ENCODE measurements at places on chromosomes 12 and 14.

GRCh38 chr12:103178366-103179080, 221.0 kb downstream of the ASCL1 start:
- DNase-seq: no peak

- DNase-seq: no peak
These were observed 434.6 kb upstream of the RGS6 start for GRCh38 chr14:71497645-71498086.

- DNase-seq: no peak
These were observed 414.8 kb downstream of the SLC6A15 start for GRCh38 chr12:84497819-84498218.

DNA sequence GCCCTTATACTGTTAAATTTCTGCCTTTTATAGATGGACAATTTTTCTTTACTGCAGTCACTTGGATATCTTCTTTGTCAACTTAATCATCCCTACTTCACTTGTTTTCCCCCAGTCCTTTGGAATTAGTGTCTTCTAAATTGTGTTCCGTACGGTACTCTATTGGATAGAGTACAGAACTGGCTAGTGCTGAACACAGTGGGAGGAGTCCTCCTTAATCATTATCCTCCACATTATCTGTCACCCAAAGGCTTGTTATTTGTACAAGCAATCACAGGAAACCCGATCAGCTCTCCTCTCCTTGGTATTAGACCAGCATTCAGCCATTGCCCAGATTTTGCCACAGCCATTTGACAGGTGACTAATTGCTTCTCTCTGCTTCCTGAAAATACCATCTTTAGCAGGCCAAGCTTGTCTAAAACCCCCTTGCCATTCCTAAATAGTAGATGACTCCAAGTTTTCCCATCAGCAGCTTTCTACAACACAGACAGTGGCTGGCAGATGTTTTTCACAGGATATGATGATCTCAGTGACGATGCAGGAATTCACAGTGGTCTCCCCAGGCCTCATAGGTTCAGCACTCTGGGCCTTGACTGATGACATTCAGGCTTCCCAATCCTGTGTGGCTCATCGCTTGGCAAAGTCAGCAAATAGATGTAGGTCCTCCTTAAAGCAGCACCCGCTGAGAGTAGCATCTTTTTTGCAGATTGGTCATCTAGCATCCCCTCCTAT, 216.0 kb upstream of the RGS6 start:
- DNase-seq: no peak

- peak; percentile 88 for DNase-seq
These were observed 10.0 kb upstream of the TBC1D30 start for GRCh38 chr12:64814432-64814831.

DNA sequence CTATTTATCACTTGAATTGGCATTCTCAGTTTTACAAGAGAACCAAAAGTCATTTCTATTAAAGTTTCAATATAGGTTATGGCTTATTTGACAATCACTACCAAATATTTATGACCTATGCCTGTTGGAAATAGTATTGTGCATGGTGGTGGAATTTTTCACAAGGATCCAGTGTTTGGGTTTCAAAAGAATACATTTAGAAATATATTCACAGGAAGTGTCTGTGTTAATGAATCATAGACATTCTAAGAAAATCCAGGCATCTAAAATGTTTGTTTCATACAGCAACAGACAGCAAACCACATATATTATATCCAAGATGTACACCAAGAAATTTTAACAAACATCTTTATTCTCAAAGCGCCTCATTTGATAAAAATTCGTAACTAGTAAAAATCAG, 92.7 kb downstream of the MED13L start:
- no peak for DNase-seq

- no peak for DNase-seq
These were observed 47.1 kb downstream of the BCAT1 start for GRCh38 chr12:24901576-24902461.

- DNase-seq: no peak
These were observed 28.2 kb downstream of the G2E3 start for GRCh38 chr14:30587141-30587540.

- DNase-seq: peak; percentile 41
These were observed 1.2 kb downstream of the ANKRD9 start for GRCh38 chr14:102508410-102508773.

GRCh38 chr12:105740369-105740768, 398.4 kb downstream of the NUAK1 start:
- DNase-seq: no peak

GRCh38 chr14:89013698-89014568, 189.5 kb downstream of the TTC8 start:
- peak; percentile 67 for DNase-seq

- no peak for DNase-seq
These were observed 179.9 kb downstream of the BTG1 start for GRCh38 chr12:91965781-91966180.

DNA sequence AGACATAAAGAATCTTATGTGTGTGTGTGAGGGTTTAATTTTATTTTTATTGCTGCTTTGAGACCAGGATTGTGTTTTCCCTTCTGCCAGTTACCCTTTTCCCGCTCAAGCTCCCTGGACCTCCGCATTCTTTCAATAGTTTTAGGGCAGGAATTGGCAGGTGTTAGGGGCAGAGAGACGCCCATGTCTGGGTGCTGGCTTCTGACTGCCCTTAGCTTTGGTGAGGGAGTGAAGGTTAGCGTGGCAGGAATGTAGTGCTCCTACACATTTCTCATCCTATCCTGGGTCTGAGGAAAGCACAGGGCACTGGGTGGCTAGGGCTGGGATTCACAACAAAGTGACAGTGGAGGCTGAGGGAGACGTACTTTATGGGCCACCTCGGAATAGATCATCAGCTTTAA, 428.1 kb downstream of the ZFP36L1 start:
- no peak for DNase-seq

- DNase-seq: no peak
These were observed 3.5 kb downstream of the CLEC9A start for GRCh38 chr12:10033783-10034545.

GRCh38 chr14:65159281-65160062, 57.2 kb upstream of the MAX start:
- no peak for DNase-seq

DNA sequence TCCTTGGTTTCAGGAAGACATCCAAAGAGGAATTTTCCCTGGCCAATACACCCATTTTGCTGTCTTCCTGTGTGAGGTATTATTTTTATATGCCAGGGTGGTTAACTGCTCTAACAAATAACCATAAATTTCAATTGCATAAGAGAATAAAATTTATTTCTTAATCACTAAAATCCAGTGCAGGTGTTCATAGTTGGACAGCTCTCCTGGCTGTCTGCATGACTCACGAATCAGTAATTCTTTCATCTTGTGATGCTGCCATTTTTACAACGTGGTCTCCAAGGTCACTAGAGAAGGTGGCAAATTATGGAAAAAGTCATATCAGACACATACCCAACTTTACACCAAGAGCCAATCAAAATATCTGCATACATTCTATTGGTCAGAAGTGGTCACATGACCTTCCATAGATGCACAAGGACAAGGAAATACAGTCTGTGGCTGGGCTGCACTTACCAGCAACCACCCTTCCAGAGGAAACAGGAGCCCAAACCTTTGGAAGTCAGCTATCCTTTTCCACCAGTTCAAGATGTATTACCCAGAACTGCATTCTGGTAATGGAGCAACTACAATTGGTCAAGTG, 193.5 kb upstream of the PLEKHG7 start:
- DNase-seq: no peak

DNA sequence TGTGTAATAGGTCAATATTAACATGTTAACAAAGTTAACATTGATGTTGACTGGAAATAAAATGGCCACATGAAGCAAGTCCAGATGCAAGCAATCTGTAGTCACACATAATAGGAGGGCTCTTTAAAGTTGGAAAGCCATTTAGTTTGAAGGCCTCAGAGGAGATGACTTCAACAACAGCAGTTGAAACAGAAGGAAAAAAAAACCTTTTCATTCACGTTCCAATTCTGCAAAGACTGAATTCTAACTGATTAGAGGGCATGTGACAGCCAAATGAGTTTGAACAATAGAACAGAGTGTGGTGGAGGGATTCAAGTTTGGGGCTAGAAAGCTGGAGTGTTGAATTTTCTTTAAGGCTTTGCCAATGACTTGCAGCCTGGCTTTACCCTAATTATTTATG, 41.5 kb upstream of the DAAM1 start:
- no peak for DNase-seq

DNA sequence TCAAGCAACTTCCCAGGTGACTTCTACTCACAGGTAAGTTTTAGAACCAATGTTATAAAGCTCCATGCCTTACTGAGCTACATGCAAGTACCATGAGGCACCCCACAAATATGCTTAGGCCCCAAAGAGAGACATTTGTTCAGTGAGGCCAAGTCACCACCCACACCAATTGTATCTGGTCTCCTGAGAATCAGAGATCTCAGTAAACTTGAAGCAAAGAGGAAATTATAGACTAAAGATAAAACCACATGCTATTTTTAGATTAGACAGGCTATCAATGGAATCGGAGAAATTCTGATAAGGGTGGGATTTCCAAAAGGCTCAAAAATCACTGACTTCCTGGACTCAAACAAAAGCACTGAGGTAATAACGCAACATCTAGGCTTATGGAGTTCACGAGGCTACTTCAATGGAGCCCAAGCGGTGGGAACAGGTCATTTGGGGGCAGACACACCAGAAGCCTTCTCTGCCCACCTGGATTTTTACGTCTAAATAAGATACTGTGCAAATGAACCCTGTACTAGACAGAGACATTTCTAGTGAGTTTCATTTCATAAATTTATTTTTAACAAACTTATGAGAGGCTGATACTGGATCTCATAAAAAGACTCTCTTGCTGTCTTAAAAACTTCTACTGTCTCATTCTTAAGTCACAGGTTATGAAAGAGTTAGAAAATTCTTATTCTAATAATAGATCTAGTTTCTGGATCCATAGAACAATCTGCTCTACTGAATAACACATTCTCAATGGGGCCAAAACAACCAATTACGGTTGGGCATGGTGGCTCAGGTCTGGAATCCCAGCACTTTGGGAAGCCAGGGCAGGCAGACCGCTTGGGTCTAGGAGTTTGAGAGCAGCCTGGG, 7.7 kb downstream of the SLC15A4 start:
- DNase-seq: no peak

DNA sequence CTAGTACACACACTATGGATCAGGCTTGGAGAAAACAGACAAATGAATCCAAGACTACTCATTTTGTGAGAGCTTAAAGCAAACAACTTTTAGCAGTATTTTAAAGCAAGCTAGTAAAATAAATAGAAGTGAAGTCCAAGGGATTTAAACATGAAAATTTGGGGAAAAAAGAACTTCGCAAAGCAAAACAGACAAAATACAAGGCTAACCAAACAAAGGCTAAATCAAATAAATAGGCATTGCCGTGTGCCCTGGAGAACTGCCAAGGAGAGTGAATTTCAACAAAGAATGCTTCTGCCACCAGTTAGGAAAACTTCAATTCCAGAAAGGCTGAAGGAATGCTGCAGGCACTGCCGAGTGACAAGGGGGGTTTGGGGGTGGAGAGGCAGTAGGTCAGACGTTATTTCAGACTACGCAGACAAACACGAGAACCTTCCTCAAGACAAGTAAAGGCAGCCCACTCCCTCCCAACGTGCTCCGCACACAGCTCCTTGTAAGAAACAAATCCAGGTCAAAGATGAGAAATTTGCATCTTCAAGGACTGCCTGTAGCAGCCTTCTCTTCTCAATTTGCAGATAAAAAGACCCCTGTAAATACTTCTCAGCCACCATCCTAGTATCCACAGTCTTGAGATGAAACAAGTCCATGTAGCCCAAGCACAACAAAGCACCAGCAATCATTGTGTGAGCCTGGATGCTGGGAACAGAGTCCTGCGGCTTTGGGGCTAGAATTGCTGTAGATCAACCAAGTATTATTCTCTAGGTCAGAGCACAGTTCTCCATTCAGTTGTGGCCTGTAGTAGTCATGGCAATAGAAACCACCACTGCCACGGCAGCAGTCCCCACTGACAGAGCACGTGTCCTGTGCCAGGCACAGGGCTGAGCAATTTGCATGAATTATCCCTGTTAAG, 43.3 kb downstream of the EFCAB11 start:
- DNase-seq: peak; percentile 32

DNA sequence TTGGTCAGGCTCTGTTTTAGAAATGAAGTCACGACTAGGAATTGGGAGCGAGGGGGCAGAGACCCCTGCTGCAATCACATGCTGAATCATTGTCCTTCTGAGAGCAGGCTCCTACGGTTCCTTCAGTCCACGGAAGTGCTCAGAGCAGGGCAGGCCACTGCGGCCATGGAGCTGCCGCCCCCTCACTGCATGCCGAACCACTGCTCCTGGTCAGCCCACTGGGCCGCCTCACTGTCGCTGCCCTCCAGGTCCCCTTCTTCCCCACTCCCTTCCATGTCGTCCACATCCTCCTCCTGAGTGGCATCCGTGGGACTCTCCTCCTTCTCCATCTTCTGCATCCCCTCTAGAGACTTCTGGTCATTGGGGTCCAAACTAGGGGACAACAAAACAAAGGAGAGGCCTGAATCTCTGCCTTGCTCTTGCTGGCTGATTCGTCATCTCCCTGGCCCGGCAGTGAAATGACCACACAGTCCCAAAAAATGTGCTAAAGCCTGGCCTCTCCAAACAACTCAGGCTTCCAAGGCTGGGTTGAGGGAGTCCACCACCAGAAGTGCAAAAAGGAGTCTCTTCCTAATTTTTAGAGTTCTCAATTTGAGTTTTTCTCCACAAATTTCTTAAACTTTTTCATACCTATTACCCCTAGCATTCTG, 29.4 kb downstream of the ANAPC7 start:
- DNase-seq: no peak

- DNase-seq: no peak
These were observed 5.5 kb downstream of the CFAP73 start for GRCh38 chr12:113155060-113155459.

DNA sequence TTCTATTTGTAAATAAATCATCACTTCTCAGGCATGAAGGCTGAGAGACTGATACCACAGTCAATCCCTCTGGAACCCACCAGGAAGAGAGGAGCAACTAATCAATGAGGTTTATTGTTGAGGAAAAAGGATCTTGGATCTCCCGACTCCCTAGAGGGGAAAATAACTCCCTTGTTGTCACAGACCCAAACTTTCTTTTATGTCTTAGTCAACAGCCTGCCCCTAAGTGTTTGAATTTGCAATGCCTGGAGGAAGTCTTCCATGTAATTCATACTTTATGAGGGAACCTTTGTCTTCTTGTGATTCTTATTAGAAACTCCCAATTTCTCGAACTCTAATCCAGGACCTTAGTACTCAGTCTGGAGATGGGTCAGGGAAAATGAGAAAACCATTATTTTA, 805.8 kb downstream of the DIO2 start:
- no peak for DNase-seq

DNA sequence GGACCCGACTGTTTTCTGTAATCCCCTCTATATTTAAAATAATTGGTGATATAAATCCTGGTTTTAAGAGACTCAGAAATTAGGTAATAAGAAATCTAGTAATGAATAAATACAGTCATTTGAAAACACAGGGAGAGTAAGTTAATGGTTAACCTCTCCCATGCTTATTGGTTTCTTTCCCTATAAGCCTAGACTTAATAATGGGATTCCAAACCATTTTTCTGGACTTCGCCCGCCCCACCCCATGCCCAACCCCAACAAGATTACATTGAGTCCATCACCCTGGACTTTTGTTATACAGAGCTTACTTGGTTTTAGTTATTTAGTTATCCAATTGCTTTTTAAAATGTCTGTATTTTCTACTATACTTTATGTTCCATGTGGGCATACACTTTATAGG, 98.7 kb downstream of the WIF1 start:
- DNase-seq: no peak

- peak; percentile 61 for DNase-seq
These were observed 356.9 kb upstream of the STXBP6 start for GRCh38 chr14:25406818-25407217.

GRCh38 chr14:71481021-71481654, 451.1 kb upstream of the RGS6 start:
- DNase-seq: no peak

GRCh38 chr12:122374707-122375106, 47.8 kb downstream of the CLIP1 start:
- no peak for DNase-seq
